ENCODE measurements at places on chromosomes 5 and 9. TPM values are rescaled to one million over a fixed set of nuclear protein-coding genes. Genes with fewer than 3 reads are reported as not detected.

DNA sequence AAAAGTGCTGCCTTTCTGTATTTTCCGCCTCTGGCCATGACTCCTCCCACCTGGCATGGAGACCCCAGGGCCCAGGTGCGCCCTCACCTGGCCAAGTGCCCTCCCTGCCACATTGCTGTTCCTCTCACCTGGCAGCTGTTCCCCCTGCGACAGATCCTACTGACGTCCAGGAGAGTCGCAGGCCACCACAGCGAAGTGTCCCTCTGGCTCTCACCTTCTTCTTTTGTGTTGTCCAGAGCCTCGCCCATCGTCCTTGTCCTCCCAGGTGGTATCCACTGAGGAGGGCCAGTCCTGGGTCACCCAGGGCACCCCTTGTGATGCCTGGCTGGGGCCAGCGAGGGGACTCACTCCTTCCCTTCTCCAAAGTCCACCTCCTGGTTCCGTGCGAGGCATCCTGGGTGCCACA is 2.6 kb downstream of the NKD2 start:
- DNase-seq = peak; percentile 79

SEMA6A gene
- total RNA-seq = not detected

- no peak for DNase-seq
Measured at GRCh38 chr9:131432050-131432449, 38.2 kb downstream of the PRRC2B start.

SLCO6A1 gene
- total RNA-seq = not detected

- no peak for DNase-seq
Measured at GRCh38 chr5:73188764-73189531, 16.0 kb downstream of the TMEM174 start.

DNA sequence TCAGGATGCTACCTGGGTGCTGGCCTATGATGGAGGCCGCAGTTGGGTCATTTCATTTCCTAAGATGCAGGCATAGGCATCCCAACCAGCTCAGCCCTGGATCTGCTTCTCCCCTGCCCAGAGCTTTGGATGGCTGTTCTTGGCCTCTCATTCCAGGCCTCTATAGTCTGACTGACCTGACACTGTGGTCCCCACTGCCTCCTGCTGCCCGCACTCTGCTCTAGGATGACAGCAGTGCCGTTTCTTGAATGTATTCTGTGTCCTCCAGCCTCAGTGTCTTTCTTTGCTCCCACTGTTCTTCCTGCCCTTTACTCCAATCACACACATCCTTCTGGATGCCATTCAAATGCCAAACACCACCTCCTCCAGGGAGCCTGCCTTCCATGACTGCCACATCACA is 235.7 kb downstream of the HSPA4 start:
- DNase-seq = peak; percentile 66

CD274 gene
- 12.2 TPM for total RNA-seq

DNA sequence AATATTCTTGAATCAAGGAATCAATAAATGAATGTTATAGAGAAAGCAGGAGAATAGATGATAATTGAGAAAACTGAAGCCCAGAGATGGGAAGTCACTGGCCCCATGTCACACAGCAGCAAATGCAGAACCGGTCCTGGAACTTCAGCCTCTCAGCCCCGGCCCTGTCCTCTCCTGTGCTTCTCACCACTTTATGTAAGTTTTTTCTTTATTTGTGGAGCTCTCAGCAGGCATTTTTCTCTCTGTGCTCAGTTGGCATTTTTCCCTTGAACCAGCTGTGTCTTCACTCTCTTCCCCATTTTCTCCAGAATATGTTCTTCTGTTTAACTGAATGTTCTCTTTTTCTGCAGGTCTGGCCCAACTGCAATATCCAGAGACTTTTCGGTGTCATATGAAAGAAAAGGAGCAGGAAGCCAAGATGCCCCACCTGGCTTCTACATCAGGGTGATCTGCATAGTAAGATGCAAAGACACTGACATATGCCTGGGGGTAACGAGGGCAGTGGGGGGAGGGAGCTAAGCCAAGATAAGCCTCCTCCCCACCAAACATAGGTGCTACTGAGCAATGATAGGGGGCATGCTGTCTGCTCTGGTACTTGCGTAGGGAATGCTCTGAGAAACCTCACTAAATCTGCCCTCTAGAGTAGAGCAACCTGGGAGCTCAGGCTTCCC is 12.8 kb upstream of the LCP2 start:
- no peak for DNase-seq

- no peak for DNase-seq
Measured at GRCh38 chr9:137437691-137438590, 3.2 kb downstream of the ENTPD8 start.

DNA sequence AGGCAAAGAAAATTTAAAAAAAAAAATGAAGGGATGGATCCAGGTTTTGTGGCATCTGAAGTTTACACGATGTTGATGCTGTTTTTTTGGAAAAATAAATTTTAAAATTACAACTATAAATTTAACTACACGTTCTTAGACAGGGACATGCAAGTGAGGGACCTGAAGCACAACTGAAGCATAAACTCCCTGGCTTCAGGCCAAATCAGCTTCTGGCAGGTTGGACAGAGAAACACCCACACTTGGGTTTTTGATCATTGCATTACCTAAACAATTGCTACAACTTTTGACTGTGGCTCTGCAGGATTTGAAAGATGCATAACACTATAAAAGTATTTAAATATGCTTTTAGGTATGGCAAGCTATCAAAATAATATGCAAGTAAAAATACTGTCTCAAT is 1318.3 kb upstream of the DMAC1 start:
- no peak for DNase-seq

DNA sequence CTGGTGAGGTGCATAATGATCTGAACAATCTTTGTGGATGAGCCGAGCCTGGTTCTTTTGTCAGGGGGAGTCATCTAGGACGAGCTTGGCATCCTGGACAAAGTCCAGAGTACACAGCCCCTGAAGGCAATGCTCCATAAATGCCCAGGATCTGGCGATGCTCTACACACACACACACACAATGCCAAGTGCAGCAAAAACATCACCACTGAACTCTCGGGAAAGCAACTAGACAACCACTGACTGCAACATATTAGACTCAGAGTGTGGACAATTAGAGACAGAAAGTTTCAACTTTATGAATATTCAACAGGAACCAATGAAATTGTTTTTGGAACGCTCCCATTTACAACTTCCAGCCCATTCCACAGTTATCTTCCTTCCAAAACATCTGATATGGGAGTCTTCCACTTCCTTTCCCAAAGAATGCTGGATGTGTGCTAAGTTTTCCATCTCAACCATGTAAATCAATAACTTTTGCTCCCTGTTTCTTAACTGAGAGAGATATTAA is 227.6 kb upstream of the ANKRD55 start:
- DNase-seq = no peak

DNA sequence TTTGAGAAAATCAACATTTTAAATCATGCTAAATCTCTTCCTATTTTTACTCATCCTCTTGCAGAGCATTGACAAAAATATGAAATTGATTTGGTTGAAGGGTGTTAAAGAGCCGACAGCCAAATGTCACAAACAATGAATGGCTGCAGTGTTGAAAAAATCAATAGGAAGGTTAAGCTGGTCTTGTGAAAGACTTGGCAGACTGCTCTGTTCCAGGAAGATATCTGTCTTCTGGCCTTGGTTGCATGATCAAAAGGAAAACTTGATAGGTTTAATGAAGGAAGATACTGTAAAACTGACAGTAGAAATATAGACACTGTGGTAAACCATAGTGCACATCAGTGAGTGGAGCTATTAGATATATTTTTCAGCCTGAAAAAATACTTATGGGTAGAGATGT is 103.6 kb downstream of the PBX3 start:
- DNase-seq = no peak

PCDHGB6 gene
- not detected for total RNA-seq

ZNF483 gene
- total RNA-seq = 2.8 TPM

DNA sequence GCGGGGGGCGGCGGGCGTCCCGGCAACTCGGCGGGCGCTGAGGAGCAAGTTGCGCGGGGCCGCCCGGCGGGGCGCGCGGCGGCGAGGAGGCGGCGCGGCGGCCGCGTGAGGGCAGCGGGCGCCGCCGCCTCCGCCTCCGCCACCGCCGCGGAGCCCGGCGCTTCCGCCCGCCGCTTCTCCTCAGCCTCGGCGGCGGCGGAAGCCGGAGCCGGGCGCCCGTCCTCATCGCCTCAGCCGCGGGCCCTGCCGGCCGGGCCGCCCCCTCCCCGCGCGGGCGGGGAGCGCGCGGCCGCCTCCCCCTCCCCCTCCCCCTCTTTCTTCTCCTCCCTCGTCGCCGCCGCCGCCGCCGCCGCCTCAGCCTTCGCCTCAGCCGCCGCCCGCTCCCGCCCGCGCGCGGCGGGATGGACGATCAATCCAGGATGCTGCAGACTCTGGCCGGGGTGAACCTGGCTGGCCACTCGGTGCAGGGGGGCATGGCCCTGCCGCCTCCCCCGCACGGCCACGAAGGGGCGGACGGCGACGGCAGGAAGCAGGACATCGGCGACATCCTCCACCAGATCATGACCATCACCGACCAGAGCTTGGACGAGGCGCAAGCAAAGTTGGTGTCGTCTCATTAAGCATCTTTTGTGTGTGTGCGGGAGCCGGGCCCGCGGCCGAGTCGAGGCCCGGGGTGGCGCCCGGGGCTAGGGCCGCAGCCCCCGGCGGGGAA is at the start of gene PBX3:
PBX3 (plus strand) TSS at position 321 of the 712 bp plus-strand sequence.
- DNase-seq = peak; percentile 41

LCN9 gene
- total RNA-seq = not detected

- DNase-seq = no peak
Measured at GRCh38 chr5:55823151-55823796, 27.9 kb upstream of the IL31RA start.

DNA sequence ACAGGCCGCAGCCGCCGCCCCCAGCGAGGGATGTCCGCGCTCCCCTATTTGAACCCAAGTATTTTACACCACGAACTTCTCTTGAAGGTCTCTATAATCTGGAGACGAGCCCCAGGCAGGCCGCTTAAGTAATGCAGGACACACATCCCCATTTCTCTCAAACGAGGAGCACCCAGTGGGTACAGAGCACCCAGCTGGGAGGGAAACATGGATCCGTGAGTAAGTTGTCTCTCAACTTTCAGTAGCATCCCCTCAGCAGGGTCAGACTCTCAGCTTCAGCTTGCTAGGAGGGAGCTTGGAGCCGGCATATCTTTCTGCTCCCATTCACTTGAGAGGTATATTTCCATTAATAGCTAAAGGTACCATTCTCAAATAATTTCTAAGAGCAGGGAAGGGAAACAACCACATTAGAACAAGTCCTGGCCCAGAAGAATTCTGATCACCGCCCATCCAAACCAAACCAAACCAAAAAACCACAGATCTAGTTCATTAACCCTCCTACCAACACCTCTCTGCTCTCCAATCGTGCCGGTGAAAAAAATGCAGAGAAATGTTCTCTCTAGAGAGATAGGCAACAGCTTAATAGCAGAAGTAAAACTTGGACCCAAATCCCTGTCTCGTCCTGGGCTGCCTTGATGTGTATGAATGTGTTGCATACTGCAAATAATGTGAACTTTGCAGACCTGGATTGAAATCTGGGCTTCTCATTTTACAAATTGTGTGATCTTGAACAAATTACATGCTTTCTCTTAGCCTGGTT is 910 bp downstream of the TDRD7 start:
- no peak for DNase-seq

GRCh38 chr5:112512901-112513300 is 93.8 kb upstream of the EPB41L4A start:
- no peak for DNase-seq

DNA sequence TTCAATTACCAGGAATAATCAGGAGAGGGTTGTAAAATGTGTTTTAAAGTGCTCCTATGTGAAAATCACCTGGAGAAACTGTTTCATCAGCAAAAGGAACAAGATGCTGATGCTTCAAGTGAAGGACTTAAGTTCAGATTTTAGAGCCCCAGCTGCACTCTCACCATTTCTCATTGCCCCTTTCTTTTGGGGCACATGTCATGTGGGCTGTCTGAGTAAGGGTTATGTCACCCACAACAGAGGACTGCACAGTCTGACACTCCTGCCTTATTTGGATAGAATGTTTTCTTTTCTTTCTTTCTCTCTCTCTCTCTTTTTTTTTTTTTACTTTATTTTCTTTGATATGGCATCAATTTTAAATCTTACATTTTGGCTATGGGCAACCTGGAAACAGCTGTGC is 204.1 kb upstream of the EFNA5 start:
- DNase-seq = peak; percentile 5

NUTM2F gene
- not detected for total RNA-seq

- DNase-seq = no peak
Measured at GRCh38 chr5:145718956-145719355, 116.2 kb downstream of the PRELID2 start.

LRRC70 gene
- 0.45 TPM for total RNA-seq

- DNase-seq = no peak
Measured at GRCh38 chr9:127008076-127008475, 93.5 kb downstream of the RALGPS1 start.

- DNase-seq = no peak
Measured at GRCh38 chr5:179777909-179778308, 15.9 kb upstream of the LTC4S start.

DNA sequence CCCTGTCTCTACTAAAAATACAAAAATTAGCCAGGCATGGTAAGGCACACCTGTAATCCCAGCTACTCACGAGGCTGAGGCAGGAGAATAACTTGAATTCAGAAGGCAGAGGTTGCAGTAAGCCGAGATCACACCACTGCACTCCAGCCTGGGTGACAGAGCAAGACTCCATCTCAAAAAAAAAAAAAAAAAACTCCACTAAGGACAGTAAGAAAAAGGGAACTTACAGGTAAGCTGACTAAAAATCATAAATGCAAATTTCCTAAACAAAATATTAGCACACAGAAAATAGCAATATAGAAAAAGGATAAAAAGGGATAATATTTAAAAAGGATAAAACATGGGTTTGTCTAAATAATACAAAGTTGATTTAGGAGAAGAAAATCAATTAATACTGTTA is 27.9 kb upstream of the HNRNPA0 start:
- DNase-seq = no peak

SLC1A3 gene
- total RNA-seq = 0.34 TPM

GRCh38 chr9:91809581-91810285 is 140.3 kb downstream of the ROR2 start:
- DNase-seq = no peak

Data from activated CD8-positive, alpha-beta T cell treated with anti-CD3 and anti-CD28 coated beads for 36 hours (primary cell).